ENCODE measurements at places on chromosomes 2 and 18.
A peak's percentile ranks its signal among the peaks of the same experiment; 100 is the strongest.

DNA sequence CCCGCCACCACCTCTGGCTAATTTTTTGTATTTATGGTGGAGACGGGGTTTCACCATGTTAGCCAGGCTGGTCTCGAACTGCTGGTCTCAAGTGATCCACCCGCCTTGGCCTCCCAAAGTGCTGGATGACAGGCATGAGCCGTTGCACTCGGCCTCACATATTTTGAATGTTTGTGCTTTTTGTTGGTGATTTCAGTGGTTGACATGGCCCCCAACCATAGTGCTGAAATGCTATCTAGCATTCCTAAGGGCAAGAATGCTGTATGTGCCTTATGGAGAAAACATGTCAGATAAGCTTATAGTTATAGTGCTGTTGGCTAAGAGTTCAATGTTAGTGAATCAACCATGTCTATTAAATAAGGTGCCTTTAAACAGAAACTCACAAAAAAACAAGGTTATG lies 8.9 kb downstream of the ZAP70 start:
- DNase-seq: no peak

GRCh38 chr2:192283450-192283849 lies 88.7 kb upstream of the TMEFF2 start:
- no peak for DNase-seq

- no peak for DNase-seq
Measured at GRCh38 chr2:181164699-181165098, 184.3 kb downstream of the UBE2E3 start.

DNA sequence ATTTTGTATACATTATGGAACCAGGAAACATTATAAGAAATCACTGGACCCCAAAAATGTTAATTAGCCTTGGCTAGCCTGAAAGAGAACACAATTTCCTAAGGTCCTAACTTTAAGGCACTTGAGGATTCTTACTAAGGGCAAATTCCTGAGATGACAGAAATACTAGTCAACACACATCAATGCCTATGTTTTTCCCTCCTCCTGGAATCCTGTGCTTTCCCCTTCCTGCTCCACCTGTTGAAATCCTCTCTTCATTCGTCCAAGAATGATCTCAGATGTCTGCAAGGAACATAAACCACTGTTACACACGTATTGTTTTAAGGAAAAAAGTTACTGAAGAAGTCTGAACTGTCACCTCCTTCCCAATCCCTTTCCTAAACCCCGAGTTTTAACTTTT lies 21.2 kb upstream of the DARS1 start:
- DNase-seq: no peak

- peak; percentile 57 for DNase-seq
Measured at GRCh38 chr2:138779781-138780445, at the start of gene NXPH2. Gene NXPH2 (minus strand): TSS chr2:138780390. CDS start chr2:138780241, 149 bp downstream.

DNA sequence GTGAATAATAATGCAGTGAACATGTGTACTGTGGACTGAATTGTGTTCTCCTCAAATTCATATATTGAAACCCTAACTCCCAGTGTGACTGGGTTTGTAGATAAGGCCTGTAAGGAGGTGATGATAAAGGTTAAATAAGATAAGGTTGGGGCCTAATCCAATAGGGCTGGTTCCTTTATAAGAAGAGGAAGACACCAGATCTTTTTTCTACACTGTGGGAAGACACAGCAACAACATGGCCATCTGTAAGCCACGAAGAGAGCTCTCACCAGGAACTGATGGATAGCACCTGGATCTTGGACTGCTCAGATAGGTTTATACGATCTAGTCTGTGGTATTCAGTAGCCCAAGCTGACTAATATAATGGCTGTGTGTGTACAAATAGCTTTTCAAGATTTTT lies 66.8 kb downstream of the BMPR2 start:
- DNase-seq: no peak

GRCh38 chr18:35415511-35416073 lies 38.5 kb upstream of the ZNF396 start:
- DNase-seq: no peak

DNA sequence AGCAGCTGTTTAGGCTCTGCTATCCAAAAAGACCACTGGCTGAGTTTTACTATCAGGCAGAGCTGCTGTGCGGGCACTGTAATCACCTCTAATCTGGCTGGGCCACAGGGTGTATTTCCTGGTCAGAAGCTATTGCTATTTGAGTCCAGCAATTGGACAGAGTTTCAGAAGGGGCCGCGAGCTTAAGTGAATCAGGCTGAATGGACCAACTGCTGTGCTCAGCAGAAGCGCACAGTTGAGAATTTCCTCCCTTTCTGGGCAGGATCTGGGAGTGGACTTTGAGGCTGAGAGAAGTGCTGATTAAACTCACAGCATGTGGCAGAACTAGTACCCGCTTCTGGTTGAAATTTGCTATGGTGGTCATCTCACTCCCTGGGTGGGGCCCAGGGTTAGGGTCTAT lies 251.8 kb downstream of the INSIG2 start:
- DNase-seq: no peak

DNA sequence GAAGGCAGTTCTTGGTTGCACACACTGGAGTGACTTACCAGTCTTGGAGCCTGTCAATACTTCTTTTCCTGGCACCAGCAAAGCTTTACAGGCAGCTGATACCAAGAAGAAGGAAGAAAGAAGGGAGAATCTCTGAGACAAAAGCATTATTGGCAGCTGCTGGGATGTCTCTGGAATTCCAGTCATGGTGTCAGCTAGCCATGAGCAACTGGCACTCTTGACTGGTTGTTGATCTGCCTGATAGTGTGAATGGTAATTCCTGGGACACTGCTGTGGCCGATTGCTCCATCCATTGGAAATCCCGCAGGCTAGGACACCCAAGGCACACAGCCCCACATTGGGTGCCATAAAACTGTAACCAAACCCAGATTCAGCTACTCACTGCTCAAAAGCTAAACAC lies 17.8 kb upstream of the SPAG16 start:
- no peak for DNase-seq

- DNase-seq: no peak
Measured at GRCh38 chr2:147792966-147793617, 51.7 kb upstream of the ACVR2A start.

DNA sequence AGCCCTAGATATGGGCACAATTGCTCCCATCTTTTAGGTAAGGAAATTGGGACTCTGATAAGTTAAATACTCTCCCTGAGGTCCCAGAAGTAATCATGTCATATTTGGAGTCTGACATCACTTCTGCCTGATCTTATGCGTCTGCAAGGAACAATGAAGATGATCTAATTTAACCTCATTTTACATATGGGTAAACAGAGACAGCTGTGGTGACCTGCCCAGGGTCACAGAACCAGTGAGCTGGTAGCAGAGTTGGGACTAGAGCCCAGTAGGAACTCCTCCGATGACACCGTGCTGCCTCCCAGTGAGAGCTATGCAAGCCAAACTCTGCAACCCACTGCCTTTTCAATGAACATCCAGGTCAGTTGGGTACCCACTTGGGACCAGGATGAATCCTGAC lies 17.8 kb downstream of the CTAGE1 start:
- DNase-seq: no peak

GRCh38 chr2:71666094-71666474 lies 212.7 kb downstream of the DYSF start:
- DNase-seq: no peak

DNA sequence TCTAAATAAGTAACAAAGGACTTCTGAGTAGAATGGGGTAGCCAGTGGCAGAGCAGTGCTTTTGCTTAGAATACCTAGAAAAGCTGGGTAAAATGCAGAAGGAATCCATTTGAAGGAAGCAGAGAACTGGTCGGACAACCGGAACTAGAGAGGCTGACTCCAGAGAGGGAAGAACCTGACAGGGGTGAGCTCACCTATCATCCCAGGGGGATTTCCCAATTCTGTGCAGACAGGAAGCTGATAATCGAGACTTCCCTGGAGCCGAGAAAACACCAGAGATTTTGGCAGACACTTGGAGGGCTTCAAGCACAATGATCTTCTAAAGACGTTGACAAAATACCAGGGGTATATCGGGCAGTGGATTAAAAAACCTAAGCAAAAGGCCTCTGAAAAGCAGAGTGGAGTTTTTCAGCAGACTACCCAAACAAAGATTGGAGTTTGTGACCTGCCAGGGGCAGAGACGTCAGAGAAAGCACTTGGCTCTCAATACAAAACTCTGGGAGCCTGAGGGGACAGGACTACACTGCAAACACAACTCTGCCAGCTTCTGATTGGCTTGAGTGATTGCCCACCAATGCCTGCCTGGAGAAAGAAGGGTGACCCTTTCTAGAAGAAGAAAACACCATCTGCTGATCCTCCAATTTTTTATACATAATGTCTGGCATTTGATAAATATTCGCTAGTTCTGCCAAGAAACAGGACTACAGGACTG lies 67.5 kb upstream of the TTN start:
- DNase-seq: no peak

GRCh38 chr2:216172493-216172892 lies 63.3 kb downstream of the XRCC5 start:
- DNase-seq: no peak

- no peak for DNase-seq
Measured at GRCh38 chr2:119599384-119599783, 55.1 kb downstream of the CFAP221 start.

- no peak for DNase-seq
Measured at GRCh38 chr2:70181363-70181956, 9.4 kb downstream of the C2orf42 start.

DNA sequence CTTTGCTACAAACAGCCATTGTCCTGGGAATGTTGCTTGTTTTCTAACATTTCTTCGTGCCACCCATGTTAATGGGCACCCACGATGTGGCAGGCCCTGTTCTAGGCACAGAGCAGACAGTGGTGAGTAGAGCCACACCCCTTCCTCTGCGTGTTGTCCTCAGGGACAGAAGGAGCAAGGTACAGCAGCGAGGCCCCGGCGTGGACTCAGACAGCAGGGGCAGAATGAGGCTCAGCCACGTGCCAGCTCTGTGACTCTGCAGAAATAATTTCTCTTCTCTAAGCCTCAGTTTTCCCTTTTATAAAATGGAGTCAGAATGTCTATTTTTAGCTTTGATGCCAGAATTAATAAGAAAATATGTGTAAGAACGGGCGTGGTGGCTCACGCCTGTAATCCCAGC lies 401.7 kb downstream of the TSN start:
- no peak for DNase-seq

GRCh38 chr18:31702449-31702848 lies 18.1 kb upstream of the B4GALT6 start:
- DNase-seq: no peak

DNA sequence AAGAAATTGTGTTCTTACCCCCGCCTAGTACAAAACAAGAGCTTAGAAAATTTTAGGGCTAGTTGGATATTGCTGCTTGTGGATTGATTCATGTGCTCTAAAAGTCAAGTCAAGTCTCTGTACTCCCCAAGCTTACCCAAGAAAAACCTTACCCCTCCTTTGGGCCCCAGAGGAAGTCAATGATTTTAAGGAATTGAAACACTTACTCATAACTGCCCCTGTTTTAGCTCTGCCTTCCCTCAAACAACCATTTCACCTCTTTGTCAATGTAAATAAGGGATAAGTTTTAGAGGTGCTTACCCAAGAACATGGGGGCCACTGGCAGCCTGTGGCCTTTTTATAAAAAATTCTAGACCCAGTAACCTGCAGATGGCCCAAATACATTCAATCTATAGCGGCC lies 136.6 kb upstream of the RMP24 start:
- DNase-seq: no peak

DNA sequence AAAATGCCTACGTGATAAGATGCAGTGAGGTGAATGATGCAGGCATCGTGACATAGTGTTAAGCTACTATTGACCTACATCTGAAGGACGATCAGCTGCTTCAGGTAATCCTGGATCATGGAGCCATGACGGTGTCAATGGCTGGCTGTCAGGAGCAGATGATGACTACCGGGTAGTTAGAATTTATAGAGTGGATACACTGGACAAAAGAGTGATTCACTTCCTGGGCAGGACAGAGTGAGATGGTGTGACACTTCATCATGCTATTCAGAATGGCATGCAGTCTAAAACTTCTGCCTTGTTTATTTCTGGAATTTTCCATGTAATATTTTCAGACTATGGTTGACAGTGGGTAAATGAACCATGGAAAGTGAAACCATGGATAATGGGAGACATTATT lies 29.5 kb downstream of the METTL8 start:
- no peak for DNase-seq

GRCh38 chr2:120814352-120814751 lies 78.7 kb downstream of the GLI2 start:
- no peak for DNase-seq

- DNase-seq: no peak
Measured at GRCh38 chr2:111661286-111661940, 222.6 kb downstream of the ANAPC1 start.

DNA sequence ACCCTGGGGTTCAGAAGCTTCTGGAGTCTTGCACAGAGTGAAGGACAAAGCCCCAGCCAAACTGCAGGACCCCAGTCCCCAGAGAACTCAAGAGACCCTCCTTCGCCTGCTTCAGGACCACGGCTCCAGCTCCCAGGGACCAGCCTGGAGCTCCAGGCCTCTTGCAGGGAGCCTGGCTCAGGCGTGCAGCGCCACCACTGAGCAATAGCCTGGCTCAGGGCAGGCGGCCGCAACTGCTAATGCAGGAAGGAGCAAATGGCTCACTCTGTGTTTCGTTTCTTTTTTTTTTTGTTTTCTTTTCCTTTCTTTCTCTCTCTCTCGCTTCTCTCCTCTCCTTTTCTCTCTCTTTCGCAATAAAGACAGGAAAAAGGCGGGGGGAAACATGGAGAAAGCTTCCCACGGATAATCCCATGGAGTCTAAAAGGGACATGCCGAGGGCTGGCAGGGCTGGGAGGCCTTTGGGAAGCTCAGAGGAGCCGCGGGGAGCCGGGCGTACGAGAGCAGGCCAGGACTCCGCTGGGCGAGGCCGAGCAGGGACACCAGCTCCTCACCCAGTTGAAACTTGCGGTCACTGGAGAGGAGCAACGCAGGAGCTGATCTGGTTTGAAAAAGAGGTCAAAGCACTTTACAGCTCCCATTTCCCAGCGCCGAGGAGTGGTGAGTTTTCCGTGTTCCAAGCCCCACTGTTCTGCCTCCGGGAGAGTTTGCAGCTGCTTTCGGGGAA lies 244.8 kb downstream of the TWIST2 start:
- DNase-seq: no peak

GRCh38 chr2:1642066-1642861 lies 102.1 kb downstream of the PXDN start:
- no peak for DNase-seq

DNA sequence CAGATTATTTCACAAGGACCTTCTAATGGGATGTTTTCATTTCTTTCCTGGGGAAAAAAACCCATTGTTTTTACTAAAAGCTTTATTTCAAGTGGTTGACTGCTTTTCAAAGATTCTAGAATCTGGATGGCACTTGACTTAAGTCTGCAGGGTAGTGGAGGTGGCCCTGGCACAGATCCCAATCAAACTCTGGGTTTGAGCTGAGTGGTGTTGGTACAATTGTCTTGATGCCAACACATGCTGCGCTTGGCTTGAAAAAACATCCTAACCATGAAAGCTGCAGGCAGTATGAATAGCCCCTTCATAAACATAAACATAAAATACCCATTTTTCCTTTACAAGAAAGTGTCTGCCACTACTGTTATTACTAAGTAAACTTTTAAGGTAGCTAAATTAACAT lies 3.6 kb downstream of the PAPOLG start:
- DNase-seq: no peak

DNA sequence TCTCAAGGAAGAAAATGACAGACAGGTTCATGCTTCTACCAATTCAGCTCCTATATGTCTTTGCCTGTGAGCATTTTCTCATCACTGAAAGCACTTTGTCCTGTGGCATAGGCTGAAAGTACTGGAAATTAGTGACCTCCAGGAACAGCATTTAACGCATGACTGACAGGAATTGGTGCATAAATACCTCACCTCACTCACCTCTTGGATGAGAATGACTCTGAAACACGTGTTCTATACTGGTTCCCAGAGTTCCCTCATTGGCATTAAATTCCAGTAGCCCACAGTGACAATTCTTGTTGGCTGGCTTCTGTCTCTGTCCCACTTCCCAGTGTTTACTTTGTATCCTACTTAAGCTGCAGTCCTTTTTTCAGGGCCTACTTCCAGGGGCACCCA lies 83.4 kb upstream of the MAPRE2 start:
- DNase-seq: no peak
